ENCODE measurements at places on chromosomes 12 and 14.

DNA sequence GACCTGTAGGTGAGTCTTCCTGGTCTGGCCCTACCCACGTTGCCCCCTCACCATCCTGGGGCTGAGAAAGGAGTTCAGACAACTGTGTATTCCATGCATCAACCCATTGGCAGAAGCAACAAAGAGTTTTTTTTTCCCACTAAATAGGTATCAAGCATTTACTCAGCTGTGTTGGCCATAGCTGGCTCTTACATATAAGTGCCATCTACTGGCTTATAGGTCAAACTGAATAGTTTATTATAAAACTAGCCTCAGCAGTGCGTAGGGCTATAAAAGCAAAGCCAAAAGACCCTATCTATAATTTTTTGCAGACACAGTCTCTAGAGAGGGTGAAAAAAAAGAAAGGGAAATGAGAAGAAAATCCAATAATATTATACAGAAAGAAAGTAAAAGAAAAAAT lies 765.2 kb upstream of the MGAT4C start:
- no peak for DNase-seq

- DNase-seq = no peak
Measured at GRCh38 chr12:65663648-65664047, 160.6 kb upstream of the HMGA2 start.

- DNase-seq = no peak
Measured at GRCh38 chr12:105561546-105562198, 231.2 kb downstream of the C12orf75 start.

DNA sequence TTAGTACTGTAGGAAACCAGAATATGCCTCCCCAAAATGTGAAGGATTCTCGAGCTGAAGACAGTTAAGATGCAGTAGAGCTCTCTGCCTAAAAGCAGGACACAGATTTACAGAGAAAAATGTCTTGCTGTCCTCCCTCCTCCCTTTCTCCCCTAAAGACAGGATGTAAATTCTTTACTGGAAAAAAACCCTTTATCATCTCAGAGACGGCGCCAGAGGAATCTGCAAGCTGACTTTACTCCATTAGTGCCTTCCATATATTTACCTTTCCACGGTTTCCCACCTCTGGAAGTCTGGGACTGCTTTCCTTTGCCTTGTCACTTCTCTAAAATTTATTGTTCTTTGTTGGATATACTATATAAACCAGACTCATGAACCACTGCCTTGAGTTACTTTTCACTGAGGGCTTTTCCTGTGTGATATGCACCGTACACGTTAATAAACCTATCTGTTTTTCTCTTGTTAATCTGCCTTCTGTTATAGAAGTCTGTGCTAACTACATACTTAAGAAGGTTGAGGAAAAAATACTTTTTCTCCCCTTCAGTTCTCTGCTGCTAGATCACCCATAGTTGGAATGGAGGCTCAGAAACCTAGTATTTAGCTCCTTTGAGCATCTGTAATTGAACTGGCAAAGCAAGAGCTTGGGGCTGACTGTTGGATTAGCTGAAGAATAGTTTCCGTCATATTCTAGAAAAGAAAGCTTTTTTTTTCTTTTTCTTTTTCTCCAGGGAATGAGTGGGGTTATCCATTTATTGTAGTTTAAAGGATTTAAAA lies 99.9 kb downstream of the RAD51B start:
- DNase-seq = no peak

DNA sequence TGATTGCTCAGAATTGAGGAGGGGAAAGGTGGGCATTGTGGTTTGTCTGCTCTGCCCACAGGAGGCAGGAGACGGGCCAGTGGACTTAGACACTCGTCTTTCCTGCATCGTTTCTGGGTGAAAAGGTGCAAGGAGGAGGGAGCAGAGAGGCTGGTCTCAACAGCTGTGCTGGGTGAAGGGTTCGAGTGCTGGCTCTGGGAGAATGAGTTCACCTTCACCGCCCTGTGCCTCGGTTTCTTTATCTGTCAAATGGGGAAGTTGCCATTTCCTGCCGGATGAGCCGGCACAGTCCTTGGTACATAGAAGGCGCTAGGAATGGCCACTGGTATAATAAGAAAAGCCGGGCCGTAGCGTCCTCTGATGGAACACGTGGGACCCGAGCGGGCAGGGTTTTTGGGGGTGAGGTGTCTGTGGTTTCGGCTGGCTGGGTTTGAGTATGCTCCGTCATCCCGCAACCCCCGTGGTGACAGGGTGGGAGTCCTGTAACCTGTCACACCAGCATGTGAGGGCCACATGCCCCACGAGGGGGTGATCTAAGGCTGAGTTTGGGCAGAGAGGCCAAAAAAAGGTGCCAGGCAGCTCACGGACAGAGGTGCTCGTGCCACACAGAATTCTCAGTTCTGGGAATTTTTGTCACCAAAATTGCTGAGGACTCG lies 7.3 kb downstream of the BCL7A start:
- DNase-seq = peak; percentile 31

GRCh38 chr14:69131176-69131575 lies 21.7 kb downstream of the DCAF5 start:
- DNase-seq = no peak

DNA sequence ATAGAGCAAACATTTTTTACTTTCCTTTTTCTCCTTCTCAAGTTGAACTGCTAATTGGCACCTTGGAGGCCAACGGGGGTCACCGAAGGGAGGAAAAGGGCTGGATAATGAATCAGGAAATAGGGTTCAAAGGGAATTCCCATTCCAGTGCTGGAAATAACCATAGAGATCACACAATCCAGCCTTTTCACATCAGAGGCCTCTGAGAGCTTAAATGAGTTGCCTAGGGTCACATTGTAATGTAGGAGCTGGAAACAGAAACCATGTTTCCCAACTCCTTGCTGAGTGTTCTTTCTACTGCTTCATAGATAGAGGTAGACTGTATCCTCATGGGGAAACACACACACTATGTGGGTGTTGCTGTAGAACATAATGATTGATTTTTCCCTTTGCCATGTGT lies 60.6 kb upstream of the DDHD1 start:
- no peak for DNase-seq

GRCh38 chr14:71108398-71109119 lies 201.3 kb downstream of the PCNX1 start:
- DNase-seq = no peak

GRCh38 chr12:93585247-93585646 lies 12.8 kb downstream of the SOCS2 start:
- no peak for DNase-seq

- no peak for DNase-seq
Measured at GRCh38 chr14:24784981-24785380, 151.0 kb upstream of the GZMB start.

GRCh38 chr12:55700255-55701018 lies 7.3 kb downstream of the ITGA7 start:
- no peak for DNase-seq

- no peak for DNase-seq
Measured at GRCh38 chr14:104246401-104247335, 108.3 kb downstream of the KIF26A start.

DNA sequence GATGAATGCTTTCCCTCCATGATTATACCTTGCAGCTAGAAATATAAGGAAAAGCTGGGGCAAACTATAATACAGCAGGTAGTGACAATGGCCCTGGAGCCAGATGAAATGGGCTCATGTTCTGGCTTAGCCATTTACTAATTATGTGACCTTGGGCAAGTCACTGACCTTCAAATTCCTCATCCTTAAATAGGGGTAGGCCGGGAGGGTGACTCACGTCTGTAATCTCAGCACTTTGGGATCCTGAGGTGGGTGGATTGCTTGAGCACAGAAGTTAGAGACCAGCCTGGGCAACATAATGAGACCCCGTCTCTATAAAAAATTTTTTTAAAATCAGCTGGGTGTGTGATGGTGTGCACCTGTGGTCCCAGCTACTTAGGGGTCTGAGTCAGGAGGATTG lies 155.4 kb downstream of the C12orf75 start:
- DNase-seq = no peak

- DNase-seq = peak; percentile 38
Measured at GRCh38 chr12:89333564-89334252, 18.6 kb downstream of the DUSP6 start.

DNA sequence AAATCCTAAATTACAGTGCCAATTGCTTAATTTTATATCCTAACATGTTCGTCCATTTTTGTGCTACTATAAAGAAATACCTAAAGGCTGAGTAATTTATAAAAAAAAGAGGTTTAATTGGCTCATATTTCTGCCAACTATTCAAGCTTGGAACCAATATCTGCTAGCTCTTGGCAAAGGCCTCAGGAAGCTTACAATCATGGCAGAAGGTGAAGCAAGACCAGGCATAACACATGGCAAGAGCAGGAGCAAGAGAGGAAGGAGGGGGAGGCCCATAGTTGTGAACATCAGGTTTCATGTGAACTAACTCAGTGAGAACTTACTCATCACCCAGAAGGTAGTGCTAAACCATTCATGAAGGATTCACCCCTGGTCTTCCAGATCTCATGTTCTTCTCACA lies 494.3 kb downstream of the CCER1 start:
- no peak for DNase-seq

DNA sequence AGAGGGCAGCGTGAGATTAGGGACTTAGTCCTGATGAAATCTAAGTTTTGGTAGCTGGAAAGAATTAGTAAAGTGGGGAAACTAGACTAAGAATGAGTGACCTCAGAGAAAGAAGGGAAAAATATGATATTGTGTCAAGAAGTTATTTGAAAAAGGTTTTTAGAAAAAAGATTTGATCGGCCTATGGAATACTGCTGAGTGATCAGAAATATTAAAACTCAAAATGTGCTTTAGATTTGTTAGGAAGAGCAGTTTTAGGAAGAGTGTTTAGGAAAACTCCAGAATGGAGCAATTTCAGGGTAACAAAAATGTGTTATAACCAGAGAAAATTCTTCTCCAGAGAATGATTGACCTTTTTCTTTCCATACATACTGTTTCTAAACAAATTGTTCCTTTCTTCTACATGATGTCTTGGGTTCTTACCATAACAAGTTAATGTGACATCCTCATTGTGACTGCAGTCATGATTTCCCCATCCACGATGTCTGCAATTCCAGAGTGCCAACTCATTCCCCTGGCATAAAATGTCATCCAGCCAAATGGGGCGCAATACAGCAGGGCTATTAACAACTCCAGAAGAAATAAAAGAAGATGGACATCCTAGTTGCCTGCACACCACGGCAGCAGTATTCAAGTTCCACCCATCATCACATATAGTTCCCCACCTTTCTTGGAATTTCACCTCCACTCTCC lies 11.8 kb downstream of the CD163L1 start:
- no peak for DNase-seq

DNA sequence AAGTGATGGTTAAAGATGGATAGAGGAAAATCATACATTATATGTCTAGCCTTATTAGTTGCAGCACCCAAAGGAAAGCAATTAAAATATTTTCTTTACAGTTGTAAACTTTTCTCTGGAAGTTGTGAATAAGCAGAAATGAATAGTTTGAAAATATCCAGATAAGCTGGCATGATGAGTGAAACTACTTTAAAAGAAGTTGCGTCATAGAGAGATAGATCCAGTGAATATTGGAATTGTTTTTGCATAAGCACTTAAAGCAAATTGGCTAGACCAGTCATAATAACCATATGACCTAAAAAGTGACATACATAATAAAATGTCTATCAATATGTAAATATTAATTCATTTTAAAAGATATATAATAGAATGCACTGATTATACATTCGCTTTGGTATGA lies 132.1 kb downstream of the SOX5 start:
- DNase-seq = no peak

GRCh38 chr12:28212182-28212581 lies 21.9 kb downstream of the CCDC91 start:
- DNase-seq = no peak

DNA sequence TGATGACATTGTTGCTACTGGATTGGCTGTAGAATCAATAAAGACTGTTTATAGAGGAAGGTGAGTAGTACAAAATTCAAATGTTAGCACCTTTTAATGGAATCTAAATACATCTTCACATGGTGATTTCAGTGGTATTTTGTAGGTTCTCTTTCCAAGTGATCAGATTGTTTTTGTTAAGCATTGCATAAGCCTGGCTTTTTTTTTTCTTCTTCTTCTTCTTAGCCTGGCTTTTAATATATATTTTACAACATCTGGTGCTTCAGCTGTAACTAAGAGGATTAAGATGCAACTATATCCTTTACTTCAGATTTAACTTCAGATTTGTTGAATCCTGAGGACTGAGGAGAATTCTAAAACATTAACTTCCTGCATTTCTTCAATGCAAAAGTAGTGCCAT lies 57.3 kb upstream of the ATF1 start:
- no peak for DNase-seq

DNA sequence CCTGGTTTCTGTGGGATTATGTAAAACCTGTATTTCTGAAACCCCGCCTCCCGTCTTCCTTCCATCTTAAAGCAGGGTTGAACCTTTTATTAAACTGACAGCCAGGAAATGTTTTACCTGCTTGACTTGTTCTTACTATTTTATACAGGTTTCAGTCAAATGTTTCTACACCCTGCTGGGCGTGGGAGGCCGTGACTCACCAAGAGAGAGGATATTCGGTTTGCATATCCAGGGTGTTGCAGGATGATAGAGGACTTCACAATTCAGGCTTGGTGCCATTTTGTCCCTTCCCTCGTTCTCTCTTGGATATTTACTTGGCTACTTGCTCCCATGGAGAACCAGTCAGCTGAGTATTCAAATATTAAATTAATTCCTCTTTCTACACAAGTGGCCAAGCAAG lies 69.7 kb downstream of the ARF6 start:
- no peak for DNase-seq

- peak; percentile 70 for DNase-seq
Measured at GRCh38 chr12:31890295-31891285, 68.6 kb upstream of the RESF1 start.

GRCh38 chr12:40262657-40263056 lies 37.9 kb downstream of the LRRK2 start:
- DNase-seq = no peak

- no peak for DNase-seq
Measured at GRCh38 chr12:80860206-80860605, 77.5 kb downstream of the LIN7A start.

- DNase-seq = no peak
Measured at GRCh38 chr12:90899456-90900182, 55.4 kb downstream of the CCER1 start.

GRCh38 chr14:76955575-76956315 lies 72.8 kb downstream of the IRF2BPL start:
- peak; percentile 83 for DNase-seq

DNA sequence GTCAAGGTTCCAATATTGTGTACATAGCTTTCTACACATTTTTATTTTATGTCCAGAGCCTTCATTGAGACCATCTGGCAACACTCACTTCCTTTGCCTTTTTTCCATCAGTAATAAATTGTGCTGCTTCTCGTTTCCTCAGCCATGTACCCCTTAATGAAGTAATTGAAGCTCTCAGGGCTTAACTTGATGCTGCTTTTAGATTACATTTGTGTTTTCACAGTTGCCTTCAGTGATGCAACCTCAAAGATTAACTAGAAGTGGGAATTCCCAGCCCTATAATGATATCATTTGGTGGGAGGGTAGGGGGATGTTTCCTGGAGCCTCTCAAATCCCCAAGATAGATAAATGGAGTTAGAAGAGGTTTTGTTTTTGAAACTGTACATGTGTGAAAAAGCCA lies 80.2 kb upstream of the KRR1 start:
- no peak for DNase-seq

GRCh38 chr14:32256576-32256975 lies 53.5 kb upstream of the RNU6-8 start:
- DNase-seq = no peak
